NCI-H1048 (cell line): ENCODE measurements at places on chromosomes 16 and 17.

DNA sequence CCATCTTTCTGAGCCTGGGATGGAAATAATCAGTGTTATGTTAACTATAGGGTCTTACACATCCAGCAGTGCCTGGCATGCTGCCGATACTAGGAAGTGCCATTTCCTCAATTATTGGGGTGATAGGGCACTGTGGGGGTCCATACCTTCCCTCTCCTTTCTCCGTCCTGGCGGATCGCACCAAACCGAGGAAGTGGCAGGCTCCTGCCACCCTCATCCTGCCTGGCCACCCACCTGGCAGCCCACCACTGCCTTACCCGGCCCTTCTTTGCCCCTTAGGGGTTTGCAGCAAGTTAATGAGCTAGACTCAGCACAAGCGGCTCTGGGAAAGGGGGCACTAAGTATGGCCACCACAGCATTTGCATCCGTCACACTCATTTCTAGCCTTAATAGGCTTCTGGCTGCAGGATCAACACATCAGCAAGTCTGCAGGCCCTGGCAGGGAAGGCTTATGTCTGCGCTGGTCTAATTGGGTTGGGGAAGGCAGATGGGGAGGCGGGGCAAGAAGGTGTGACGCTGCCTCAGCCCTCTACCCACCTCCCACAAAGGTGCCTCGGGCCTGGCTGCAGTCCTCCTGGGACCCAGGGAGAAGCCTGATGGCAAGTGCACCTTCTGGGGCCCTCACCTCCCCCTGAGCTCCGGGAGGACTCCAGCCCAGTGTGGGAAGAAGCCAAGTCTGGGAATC lies 28.6 kb downstream of the DCAKD start:
- no peak for DNase-seq

GRCh38 chr17:74457146-74457819 lies 9.2 kb upstream of the CD300A start:
- peak; percentile 44 for DNase-seq

- no peak for DNase-seq
Observed at GRCh38 chr16:27302126-27302525, 11.6 kb upstream of the IL4R start.

DNA sequence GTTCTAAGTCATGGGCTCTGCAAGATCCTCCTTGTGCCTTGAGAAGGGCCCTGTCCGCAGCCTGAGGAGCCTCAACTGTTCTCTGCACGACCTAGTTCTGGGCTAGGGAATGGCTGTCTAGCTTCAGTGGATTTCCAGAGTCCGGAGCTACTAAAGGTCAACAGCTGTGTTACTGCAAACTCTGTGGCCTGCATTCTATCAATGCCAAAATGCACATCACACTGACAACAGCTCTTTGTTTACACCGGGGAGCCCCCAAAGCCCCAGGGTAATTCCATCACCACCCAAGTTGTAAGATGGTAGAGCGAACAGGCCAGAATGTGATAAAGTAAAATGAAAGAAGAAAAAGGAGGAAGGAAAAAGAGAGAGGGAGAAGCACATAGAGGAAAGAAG lies 610.2 kb downstream of the MAF start:
- no peak for DNase-seq

DNA sequence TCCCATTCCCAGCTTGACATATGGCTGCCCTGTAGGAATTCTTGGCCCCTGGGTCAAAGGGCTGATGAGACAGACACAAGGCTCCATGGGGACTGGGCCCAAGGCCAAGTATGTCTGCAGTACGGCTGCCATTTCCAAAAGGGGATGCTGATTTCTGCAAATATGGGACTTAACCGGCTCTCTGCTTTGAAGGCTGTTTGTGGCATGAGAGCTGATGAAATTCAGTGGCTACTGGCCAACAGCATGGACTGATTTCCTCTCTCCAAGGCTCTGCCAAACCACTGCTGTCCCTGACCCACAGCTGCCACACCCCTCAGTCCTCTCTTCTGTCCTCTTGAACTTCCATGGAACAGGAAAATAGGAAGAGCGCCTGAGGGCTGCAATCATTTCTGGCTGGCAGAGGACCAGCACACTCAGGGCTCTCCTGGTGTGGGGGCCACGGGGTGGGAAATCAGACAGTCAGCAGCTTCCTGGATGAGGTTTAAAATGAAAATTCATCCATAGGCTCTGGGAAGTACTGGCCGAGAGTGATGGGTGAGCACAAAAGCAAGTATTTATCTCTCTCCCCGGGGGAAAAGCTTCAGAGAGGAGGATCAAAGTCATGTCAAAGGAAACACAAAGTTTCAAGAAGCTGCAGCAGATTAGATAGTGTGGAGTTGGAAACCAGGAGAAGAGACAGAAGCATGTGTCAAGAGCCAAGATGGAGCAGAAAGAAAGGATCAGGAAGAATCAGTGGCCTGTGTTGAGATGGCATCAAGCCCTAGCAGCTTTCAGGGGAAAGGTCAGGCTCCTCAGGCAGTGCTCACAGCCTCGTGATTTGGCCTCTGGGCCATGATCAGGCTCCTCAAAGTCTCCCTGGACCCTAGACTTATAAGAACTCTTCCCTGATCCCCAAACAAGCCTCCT lies 64.1 kb upstream of the SREBF1 start:
- DNase-seq: no peak

DNA sequence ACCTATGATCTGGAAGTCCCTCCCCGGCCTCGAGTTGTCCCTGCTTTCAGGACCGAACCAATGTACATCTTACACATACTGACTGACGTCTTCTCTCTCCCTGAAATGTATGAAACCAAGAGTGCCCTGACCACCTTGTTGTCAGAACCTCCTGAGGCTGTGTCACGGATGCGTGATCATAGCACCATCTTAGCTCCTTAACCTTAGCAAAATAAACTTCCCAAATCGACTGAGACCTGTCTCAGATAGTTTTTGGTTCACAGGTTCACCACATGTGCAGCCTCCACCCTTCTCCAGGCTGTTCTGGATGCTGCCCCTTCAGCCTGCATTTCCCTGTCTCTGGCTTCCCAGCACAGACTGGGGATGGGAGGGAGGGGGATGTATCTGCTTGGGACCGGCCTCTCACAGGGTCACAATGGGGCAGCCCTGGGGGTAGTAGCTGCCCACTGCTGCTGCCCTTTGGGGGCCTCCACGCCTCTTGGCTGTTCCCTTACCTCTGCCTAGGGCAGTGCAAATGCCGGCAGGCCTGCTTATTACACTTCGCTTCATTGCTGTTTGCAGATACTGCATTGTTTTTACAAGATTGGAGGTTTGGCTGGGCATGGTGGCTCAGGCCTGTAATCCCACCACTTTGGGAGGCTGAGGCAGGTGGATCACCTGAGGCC lies 69.8 kb downstream of the NT5M start:
- no peak for DNase-seq

GRCh38 chr16:58435779-58436178 lies 43.5 kb downstream of the GINS3 start:
- no peak for DNase-seq

GRCh38 chr16:24838554-24839266 lies 7.1 kb upstream of the SLC5A11 start:
- DNase-seq: no peak

DNA sequence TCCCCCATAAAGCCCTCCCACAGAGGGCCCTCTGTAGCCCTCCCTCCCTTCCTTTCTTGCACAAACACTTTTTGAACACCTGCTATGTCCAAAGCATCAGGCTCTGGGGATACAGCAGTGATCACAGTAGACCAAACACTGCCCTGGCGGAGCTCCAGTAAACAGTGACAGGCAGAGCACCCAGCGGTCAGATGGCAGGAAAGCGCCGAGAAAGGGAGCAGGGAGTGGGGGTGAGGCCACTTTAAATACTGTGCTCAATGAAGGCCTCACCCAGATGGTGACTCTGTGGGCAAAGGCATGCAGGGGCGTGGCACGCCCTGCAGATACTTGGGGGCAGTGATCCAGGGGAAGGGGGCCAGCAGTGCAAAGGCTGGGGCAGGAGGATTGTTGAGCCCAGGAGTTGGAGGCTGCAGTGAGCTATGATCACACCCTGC lies 7.6 kb downstream of the PRR29 start:
- no peak for DNase-seq

- DNase-seq: no peak
Observed at GRCh38 chr17:58267347-58268324, 13.1 kb downstream of the MPO start.

GRCh38 chr17:81440511-81441244 lies 45.4 kb downstream of the BAHCC1 start:
- no peak for DNase-seq

DNA sequence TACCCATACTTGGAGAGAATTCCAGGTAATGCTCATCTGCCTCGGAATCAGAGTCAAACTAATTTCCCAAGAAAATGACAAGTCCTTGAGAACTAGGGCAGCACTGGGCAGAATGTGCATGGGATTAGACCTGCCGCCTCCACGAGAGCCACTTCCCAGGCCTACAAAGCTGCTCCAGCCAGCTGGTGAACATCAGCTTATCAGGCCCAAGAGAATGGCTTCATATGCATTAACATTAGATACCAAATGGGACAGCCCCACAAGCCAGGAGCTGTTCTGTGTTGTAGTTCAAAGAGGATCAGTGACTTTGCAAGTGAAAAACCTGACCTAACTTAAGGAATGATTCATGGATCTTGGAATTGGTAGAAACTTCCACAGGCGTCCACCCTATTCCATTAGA lies 203.3 kb downstream of the CYLD start:
- DNase-seq: no peak

DNA sequence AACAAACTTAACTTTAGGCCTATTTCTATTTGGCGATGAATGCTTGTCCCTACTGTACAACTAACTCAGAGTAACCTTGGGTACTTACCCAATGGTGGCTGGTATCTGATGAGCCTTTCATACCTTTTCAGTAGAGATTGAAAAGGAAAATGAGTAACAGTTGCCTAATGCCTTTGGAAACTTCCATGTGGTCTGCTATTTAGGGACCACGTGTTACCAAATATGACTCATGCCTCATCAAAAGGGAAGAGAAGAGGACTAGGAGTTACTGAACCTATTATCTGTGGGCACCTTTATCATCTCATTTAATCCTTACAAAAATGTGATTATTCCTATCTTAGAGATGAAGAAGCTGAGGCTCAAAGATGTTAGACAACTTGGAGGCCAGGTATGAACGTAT lies 8.1 kb downstream of the MYOCD start:
- no peak for DNase-seq

- DNase-seq: no peak
Observed at GRCh38 chr16:70257391-70257790, 5.7 kb upstream of the EXOSC6 start.

DNA sequence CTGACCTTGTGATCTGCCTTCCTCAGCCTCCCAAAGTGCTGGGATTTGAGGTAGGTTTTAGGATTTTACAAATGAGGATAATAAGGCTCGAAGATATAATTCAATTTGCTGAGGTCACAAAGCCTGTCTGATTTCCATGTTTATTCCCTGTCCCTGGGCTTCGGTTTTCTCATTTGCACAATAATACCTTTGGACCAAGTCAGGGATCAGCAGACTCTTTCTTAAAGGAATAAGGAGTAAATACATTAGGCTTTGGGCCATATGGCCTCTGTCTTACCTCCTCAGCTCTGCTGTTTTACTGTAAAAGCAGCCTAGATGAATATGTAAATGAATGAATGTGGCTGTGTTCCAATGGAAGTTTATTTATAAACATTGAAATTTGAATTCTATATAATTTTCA lies 442.8 kb downstream of the HS3ST4 start:
- DNase-seq: no peak

- DNase-seq: no peak
Observed at GRCh38 chr17:48520631-48521079, 10.2 kb downstream of the HOXB1 start.

- DNase-seq: no peak
Observed at GRCh38 chr16:27346819-27347218, 33.0 kb downstream of the IL4R start.

DNA sequence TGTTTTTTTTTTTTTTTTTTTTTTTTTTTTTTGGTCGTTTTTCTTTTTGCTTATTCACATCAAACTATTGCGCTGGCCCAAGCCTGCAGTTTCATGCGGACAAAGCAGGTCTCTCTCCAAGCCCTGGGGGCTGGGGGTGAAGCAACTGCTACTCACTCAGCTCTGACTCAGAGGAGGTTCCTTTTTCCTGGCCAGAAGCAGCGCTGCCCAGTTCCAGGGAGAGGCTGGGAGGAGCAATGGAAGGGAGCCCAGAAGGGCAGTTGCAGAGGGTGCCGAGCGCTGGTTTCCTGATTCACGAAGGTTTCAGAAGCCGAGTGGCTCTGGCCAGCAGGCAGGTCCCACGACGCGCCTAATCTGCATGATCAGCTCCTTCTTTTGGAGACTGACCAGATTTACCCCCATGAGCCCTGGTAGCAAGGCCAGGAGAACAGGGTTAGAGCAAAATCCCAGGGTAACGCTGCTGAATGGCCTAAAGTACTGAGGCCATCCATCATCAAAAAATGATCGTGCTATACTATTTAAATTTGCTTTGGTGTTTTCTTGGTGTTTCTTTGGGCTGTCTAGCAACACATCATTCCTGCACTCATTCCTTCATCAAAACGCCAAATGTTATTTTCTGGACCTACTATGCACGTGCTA lies 144.7 kb upstream of the SOX9 start:
- no peak for DNase-seq

DNA sequence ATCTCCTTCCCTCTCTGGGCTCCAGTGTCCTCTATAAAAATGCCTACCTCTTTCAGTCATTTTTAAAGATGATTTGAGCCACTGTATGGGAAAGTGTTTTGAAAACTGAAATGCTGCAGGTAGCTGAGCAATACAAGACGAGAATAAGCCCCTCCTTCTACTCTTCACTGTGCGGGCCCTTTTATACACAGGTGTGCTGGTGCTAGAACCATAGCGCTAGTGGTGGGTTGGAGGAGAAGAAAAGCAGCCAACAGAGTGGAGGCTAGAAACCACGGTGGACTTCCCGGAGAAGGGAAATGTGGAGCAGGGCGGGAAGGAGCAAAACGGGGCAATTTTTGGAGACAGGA lies 58.2 kb upstream of the DLX4 start:
- no peak for DNase-seq

GRCh38 chr17:47730681-47731080 lies 2.4 kb upstream of the TBX21 start:
- no peak for DNase-seq

GRCh38 chr16:86073103-86073625 lies 174.2 kb downstream of the IRF8 start:
- no peak for DNase-seq

GRCh38 chr17:77319211-77320043 lies 178.7 kb downstream of the SEC14L1 start:
- DNase-seq: no peak
